Adipocyte (in vitro differentiated cells): ENCODE measurements at places on chromosomes 6 and 20.

DNA sequence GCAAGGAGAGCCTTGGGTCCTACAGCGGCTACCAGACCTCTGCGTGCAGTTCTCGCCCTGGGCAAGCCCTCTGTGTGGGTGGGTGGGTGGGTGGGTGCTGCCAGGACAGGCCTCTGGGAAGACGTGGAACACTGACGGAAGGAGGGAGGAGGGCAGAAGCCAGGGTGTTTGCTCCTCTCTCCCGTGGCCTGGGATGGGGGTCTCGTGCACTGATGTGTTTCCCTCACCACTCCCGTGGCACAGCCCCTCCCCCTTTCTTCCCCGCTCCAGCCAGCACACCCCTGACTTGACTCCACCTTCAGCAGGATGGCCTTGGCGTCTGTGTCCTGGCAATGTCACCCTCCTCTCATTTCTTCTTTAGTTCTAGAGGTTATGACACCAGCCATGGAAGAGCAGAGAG lies 130.0 kb downstream of the CDH26 start:
- no peak for DNase-seq

DNA sequence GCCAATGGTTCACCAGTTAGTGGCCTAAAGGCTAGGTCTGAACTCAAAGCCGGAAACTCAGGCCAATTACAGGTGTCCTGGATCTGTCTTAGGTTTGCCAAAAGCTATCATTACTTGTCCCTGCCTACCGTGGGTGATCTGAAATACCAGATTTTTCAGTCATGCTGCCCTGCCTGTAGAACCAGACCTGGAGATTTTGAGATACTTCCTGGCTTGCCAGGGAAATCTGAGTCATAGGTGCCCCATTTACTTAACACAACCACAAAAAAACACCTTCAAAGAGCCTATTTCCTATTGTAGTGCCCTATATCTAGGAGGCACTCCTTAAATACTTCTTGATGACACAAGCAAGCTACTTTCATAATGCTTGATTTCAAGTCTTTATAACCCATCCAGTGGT lies 13.9 kb upstream of the RANBP9 start:
- no peak for DNase-seq

DNA sequence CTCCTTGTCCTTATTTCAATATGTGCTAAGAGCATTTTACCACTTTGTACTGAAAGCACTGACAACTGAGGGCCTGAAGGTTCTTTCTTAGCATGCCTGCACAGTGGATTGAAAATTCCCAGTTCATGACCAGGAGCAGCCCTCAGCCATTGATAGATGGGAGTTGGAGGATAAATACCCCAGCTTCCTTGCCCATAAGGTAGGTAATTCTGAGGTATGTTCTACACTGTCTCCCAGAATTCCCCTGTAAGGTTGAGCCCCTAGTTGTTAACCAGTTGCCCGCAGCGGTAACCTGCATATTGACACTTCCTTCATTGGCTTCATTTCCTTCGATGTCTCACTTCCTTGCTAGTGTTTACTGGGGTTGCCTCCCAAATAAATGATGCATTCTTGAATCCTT lies 162.0 kb downstream of the CDC5L start:
- no peak for DNase-seq

DNA sequence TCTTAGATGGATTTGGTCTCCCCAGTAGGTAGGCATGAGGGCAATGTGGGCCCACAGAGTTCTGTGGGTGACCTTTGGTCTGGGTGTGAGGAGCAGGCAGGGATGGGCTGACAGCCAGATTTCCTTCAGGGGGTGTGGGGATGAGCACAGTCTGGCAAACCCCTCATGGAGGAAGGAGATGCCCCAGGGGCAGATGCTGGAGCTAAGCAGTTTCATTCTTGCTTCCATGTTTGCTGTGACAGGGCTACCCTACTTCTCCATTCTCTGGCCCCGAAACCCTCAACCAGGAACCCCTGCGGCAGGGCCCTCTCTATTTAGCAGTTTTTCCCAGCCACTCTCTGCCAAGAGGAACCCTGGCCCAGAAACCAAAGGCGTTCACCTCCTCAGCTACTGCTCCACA lies 40.4 kb downstream of the GCLC start:
- no peak for DNase-seq

GRCh38 chr6:52482903-52483670 lies 62.9 kb downstream of the EFHC1 start:
- no peak for DNase-seq

- DNase-seq, result no peak
Measured at GRCh38 chr6:41271901-41272395, 14.5 kb downstream of the TREM1 start.
